ENCODE measurements at places on chromosomes 5 and 9.

GRCh38 chr9:8332331-8332650 lies 532.7 kb upstream of the DMAC1 start:
- DNase-seq, result no peak

GRCh38 chr5:1503241-1504068 lies 20.3 kb downstream of the LPCAT1 start:
- DNase-seq, result peak; percentile 17

GRCh38 chr9:134379831-134380365 lies 53.6 kb downstream of the RXRA start:
- DNase-seq, result no peak

DNA sequence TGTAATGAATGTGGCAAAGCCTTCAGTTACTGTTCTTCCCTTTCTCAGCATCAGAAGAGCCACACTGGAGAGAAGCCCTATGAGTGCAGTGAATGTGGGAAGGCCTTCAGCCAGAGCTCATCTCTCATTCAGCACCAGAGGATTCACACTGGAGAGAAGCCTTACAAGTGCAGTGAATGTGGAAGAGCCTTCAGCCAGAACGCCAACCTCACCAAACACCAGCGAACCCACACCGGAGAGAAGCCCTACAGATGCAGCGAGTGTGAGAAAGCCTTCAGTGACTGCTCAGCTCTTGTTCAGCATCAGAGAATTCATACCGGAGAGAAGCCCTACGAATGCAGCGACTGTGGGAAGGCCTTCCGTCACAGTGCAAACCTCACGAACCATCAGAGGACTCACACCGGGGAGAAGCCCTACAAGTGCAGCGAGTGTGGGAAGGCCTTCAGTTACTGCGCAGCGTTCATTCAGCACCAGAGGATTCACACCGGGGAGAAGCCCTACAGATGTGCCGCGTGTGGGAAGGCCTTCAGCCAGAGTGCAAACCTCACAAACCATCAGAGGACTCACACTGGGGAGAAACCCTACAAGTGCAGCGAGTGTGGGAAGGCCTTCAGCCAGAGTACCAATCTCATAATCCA lies 6.8 kb downstream of the RPL12 start:
- DNase-seq, result no peak

DNA sequence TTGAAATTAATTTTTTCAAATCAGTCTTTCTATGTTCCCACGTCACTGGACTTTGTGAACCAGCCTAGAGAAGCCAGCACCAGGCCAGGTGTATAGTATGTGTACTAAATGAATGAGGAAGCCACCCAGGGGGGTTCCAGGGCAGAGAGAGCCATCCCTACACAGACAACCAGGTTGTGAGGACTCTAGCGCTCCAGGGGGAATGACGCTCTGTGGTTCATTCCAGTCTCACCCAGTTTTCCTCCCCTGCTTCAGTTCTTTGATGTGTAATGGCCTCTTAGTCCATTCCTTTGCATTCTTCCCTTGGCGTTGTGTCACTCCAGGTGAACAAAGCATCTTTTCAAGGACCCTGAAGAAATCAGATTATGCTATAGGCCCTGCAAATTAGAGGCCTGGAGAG lies 330.6 kb downstream of the NSG2 start:
- no peak for DNase-seq

DNA sequence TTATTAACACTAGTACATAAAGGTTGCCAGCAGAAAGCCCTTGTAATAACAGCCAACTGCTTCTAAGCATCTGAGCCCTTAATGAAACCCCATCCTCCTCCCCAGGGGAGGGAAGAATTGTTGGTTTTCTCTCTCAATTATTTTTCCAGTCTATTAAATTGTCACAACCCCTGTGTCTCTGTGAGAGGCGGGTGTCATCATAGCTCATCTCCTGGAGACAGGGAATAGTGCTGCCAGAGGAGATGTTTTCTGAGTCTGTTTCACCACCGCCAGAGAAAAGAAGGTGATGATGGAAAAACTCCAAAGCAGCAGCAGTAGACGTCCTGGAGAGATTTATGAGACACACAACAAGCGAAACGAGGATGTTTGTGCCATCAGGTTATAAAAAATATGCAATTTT lies 271.1 kb upstream of the NMUR2 start:
- peak; percentile 88 for DNase-seq

DNA sequence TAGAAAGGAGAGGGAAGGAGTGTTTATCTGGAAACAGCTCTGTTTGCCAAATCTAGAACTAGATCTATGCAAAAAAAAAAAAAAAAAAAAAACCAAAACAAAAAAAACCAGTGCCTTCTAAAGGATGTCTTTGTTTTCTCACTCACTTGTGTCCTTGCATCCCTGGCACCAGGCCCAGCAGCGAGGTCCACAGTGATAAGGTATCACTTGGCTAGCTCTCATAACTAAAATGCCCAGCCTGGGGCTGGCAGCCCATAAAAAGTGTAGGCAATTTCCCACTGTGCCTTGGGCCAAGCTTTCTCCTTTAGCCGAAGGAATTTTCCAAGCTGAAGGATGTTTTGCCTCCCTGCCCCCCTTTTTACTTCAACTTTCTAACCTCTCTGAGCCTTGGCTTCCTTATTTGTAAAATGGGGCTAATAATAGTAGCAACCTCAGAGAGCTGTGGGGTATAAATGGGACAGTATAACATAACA lies 20.8 kb downstream of the RGS3 start:
- no peak for DNase-seq

Data from eye (tissue), 1 donor.